ENCODE measurements at places on chromosomes 3 and 15.
A peak's percentile ranks its signal among the peaks of the same experiment; 100 is the strongest.

GRCh38 chr15:69736161-69736560 is 283.5 kb downstream of the RPLP1 start:
- no peak for DNase-seq

DNA sequence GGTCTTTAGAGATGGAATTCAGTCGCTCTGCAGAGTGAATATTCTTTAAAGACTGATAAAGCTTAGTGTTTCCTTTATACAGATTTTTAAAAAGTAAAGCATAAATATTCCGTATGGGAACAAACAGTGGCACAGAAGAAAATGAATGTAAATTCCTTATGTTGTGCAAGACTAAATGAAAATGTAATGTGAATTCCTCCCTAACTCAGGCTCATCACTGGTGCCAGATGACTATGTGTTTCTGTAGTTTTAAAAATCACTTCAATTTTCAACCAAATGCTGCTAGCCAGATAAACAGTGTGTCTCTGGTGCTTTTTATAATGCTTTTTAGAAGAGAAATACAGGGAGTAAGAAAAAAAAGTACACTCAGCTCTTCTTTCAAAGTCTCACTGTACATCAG is 154.8 kb upstream of the SNTN start:
- no peak for DNase-seq

DNA sequence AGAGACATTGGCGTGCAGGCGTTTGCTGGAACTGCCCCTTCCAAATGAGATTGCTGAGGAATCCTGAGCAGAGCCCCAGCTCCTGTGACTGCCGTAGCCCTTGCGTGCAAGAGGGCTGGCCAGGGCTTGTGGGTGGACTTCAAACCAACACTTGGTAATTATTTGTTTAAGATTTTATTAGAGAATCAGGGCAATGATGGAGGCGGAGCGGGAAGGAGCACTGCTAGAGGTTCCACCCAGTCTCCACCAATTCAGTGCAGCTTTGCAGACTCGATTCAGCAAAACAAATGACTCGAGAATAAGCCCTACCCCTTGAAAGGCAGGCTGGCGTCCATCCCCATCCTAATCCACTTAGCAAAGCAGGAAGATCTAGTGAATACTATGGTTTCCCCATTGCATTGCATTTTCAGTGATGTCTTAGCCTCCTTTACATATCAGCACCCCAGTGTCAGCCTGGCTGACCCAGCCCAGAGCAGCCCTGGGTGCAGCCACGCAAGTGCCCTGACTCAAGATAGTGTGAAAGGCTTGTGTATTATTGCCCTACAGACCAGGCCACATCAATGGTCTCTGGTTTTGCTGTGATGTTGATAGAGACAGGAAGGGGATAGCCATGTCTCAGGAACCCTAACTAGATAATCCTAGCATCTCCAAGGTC is 26.0 kb downstream of the GLDN start:
- no peak for DNase-seq

GRCh38 chr3:128168836-128169235 is 15.6 kb downstream of the EEFSEC start:
- DNase-seq, result no peak

DNA sequence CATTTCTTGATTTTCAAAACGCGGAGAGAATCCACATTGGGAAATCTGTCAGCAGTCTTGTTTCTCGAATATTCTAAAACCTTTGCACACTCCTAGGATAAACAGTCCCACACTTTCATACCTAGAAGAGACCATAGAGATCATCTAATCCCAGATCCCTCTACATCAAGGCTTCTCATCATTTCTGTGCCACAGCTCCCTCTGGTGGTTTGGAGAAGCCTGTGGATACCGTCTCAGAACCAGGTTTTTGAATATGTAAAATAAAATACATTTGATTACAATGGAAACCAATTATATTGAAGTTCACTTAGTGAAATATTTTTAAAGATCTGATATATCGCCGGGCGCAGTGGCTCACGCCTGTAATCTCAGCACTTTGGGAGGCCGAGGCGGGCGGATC is 211.9 kb upstream of the GOLGA6L4 start:
- peak; percentile 82 for DNase-seq

Measured in trophoblast cell (in vitro differentiated cells and primary cell).